ENCODE measurements at places on chromosomes 13 and 19.

DNA sequence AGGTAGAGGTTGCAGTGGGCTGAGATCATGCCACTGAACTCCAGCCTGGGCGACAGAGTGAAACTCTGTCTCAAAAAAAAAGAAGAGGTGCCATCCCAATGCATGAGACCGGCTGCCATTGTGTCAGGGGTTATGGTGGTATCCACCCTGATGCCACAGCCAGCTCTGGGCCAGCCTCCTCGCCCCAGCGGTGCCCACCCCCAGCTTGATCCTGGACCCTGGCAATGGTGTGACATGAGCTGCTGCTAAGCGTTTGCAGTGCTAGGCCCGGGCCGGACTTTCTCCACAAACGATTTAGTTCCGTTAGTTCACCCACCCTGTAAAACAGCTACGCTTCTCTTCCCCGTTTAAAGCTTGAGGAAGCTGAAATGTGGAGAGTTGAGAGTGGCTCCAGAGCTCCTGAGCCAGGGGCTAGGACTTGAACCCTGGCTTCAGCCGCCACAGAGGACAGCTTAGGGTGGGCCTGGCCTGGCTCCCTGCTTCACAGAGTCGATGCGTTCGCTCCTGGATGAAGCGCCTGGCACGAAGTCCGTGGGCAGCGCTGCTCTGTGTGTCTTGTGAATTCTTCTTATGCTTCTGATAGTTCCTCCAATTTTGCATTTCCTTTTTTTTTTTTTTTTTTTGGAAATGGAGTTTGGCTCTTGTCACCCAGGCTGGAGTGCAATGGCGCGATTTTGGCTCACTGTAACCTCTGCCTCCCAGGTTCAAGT is 25.5 kb downstream of the NKPD1 start:
- no peak for DNase-seq

DNA sequence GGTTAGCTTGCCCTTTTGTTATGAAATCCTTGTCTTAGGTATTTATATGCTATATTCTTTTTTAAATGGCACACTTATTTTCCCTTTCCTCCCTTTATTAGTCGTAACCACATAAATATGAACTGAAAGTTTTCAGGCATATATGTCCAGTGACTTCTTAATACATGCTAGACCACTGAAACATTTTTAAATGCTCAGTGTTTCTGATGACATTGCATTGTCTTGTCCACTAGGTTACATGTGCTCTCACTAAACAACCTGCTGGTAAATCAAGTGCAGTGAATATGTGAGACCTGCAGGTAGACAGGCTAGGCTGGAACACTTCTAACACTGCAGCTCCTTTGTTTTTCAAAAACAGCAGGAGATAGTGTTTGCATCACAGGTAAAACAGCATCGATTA is 332.6 kb upstream of the DACH1 start:
- no peak for DNase-seq

GRCh38 chr13:97243915-97244781 is 22.0 kb downstream of the MBNL2 start:
- no peak for DNase-seq

DNA sequence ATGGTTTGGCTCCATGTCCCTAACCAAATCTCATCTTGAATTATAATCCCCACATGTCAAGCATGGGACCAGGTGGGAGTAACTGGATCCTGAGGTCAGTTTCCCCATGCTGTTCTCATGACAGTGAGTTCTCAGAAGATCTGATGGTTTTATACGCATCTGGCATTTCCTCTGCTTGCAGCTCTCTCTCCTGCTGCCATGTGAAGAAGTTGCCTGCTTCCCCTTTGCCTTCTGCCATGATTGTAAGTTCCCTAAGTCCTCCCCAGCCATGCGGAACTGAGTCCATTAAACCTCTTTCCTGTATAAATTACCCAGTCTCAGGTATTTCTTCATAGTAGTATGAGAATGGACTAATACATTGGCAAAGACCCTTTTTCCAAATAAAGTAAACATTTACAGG is 96.8 kb downstream of the TSHZ3 start:
- no peak for DNase-seq

GRCh38 chr19:15555759-15556633 is 47.7 kb downstream of the CYP4F22 start:
- peak; percentile 86 for DNase-seq

DNA sequence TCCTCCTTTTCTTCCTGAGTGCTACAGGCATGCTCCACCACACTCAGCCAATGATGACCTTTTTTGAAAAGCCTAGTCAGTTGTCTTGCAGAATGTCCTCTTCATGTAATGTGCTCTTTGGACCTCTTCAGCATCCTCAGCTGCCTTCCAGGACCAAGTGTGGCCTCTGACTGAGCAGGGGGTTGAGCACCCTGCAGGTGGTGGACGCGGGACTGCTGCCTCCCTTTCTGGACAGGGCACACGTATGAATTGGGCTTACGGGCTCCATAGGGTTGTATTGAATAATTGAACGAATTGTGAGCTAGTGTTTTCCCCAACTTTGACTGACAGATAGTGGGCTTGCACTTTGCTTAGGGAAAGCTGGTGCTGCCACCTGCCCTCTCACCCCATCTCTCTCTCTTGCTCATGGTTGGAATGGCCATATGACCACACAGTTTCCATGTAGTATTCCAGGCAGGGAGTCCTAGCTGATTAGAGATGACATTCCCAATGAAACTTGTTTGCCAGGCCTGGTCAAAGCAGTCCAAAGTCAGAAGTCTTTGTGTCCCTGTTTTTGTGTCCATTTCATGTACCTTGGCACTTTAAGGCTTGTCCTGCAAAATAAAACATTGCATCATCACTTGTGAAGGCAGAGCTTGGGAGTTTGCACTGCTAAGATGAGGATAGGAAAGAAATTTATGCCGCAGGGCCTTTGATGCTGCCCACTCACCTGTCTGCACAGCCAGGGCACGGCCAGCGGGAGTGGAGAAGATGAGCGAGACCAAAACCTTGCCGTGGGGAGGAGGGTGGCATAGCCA is 76.3 kb upstream of the NPAS1 start:
- DNase-seq = no peak

DNA sequence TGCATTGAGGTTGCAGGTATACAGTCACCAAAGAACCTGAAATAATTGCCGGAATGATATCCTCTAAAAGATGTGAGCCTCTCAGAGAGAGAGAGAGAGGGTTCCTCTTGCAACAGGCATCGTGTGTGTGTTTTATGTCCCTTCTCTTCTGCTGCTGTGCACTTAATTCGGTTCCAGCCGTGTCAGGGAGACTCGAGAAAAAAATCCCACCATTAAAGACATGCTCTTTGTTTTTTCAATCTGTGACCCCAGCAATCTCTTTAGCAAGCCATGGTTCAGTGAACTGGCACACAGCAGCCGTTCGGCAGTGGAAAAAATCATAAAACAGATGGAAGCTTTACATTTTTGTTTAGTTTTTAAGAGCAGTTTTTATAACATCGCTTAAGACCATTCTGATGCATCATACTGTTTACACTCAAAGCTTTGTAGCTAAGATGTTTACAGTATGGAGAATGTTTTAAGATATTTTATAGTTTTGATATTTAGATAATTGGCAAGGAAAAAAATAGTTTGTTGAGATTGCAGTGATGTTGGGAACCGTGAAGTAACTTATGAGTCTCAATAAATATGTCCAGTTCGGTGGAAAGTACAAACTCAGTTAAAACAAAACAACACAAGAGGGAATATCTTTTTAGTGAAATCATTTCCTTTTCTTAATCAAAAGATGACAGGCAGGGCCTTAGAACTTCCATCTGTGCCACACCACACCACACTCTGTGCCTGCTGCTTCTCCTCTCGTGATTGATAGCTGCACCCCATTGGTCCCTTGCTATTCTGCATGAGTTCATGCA is 31.2 kb upstream of the ZNF536 start:
- DNase-seq = no peak

GRCh38 chr13:112877066-112877465 is 91.9 kb upstream of the MCF2L start:
- DNase-seq = no peak

Data from breast epithelium (tissue), 4 donors.